ENCODE measurements at places on chromosomes 2 and 18.
A peak's percentile ranks its signal among the peaks of the same experiment; 100 is the strongest.

GRCh38 chr2:46679761-46680160, 200.4 kb downstream of the TMEM247 start:
- no peak for DNase-seq

DNA sequence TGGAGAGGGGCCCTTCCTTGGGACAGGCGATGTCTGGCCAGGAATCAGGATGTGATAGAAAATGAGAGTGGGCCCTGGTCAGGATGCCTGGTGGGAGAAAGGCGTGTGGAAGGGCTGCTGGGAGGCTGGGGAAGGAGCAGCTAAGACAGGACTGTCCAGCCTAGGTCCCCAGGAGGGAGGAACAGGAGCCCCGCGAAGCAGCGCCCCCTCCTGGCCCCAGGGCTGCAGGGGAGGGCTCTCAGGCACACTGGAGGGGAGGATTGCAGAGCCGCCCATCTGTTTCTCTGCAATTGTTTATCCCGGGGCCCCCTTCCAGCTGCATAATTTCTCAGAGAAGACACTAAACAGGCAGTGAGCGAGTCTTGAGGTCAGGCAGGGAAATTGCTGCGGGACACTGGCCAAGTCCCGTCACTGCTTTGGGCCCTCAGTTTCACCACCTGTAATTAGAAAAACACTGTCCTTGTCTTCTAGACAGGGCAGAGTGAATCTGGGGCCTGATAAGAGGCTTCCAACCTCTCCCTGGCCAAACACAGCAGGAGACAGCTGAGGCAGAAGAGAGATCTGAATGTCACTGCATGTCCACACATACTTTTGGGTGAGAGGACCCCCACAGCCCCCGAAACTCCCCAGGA, 3.9 kb upstream of the NPPC start:
- no peak for DNase-seq

GRCh38 chr2:227411320-227411989, 23.7 kb upstream of the SCYGR1 start:
- DNase-seq, result no peak

DNA sequence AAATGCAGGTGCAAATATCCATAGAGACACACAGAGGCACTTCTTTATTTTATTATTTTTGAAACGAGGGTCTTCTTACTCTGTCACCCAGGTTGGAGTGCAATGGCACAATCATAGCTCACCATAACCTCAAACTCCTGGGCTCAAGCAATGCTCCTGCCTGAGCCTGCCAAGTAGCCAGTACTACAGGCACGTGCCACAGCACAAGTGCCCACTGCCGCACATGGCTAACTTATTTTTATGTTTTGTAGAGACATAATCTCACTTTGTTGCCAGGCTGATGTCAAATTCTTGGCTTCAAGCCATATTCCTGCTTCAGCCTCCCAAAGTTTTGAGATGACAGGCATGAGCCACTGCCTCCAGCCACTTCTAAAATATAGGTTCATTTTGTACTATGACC, 537.6 kb downstream of the THSD7B start:
- no peak for DNase-seq

- no peak for DNase-seq
Observed at GRCh38 chr2:186503827-186504606, 18.0 kb downstream of the ZC3H15 start.

DNA sequence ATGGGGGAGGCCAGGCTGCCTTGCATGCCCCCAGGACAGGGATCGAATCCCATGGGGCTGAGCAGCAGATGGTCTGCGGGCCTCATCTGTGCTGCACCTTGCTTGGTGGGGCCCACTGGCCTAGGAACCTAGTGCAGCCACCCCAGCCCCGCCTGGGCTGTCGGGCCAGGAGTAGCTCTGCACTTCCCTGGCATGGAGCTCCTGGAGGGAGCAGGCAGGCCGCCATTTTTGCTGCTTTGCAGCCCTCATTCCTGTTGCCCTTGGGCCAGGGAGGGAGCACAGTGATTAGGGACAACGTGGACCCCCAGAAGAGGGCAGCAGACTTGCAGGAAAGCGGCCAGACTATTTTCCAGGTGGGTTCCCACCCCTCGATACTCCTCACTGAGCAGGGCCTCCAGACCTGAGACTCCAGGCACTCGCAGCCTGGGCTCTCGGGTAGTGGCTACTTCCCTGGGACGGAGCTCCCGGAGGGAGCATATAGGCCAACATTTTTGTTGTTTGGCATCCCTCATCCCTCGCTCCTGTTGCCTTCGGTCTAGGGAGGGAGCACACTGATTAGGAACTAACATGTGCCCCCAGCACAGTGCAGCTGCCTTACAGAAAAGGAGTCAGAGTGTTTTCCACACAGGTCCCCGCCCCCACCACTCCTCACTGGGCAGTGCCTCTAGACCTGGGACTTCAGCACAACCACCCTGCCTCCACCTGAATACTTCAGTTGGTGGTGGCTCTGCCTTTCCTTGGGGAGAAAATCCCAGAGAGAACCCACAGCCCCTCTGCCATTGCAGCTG, 99.5 kb downstream of the MAIP1 start:
- DNase-seq, result no peak

- DNase-seq, result no peak
Observed at GRCh38 chr18:74126684-74127655, 20.7 kb downstream of the FBXO15 start.

DNA sequence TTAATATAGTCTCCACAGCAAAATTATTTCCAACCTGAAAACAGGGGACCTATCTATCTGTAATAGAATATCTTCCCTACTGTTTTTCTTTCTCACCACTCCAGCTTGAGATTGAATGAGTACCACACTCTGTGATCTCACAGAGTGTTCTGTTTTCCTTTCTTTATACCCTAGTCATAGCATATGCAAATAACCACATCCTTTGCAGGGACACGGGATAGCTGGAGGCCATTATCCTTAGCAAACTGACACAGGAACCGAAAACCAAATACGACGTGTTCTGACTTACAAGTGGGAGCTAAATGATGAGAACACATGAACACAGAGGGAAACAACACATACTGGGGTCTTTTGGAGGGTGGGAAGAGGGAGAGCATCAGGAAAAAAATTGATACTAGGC, 224.7 kb downstream of the SLC8A1 start:
- DNase-seq, result no peak

- DNase-seq, result peak; percentile 30
Observed at GRCh38 chr18:12657684-12658425, at the start of gene SPIRE1. SPIRE1 (minus strand) TSS chr18:12658107; CDS start chr18:12657866, 241 bp downstream.

- no peak for DNase-seq
Observed at GRCh38 chr18:70553245-70553935, 264.5 kb downstream of the SOCS6 start.

DNA sequence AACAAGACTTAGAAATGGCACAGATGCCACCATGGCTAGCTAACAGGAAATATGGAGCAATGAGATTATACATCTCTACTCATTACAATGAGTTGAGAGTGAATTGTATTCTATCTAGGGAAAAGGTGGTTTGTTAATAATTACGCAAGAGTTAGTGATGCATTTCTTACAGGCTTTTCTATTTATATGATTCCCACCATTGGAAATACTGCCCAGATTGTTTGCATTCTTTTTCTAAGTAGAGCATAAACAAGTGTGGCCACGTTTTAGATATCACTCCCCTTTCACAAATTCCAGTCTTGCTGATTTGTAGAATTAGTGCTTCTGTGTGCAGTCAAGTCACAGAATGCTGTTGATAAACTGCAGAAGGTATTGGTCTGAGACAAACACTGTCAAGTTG, 56.6 kb downstream of the ZNF804A start:
- DNase-seq, result no peak

GRCh38 chr2:206708286-206708685, 9.9 kb downstream of the DYTN start:
- DNase-seq, result no peak

DNA sequence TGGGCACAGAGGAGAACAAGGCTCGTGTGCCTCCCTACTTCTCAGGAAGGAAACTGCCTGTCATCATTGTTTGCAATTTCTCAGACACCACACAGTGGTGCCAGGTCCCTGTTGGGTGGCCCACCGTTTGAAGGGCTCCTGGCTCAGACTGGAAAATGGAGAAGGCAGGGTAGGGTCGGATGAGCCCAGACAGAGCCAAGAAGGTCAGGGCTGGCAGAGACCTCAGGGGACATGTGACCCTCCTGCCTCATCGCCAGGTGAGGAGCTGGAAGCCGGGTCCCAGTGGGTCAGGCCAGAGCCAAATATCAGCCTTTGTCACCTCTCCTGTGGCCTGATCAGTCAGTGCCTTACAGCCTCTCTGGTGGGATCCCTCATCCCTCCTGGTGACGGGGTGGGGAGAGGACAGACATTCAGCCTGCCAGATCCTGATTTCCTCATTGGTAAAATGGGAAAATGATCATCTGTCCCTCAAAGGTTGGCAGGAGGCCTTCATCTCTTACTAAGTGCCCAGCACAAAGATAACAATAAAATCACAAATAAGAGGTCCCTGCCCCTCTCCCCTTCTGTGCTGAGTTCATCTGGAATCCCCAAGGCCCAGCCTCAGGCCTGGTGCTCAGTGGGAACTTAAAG, 117.6 kb downstream of the CAPN13 start:
- no peak for DNase-seq

- no peak for DNase-seq
Observed at GRCh38 chr2:71070294-71071093, 2.0 kb downstream of the NAGK start.

GRCh38 chr2:205984381-205984780, 101.6 kb downstream of the INO80D start:
- no peak for DNase-seq

- no peak for DNase-seq
Observed at GRCh38 chr2:41000374-41000773, 548.5 kb upstream of the SLC8A1 start.

DNA sequence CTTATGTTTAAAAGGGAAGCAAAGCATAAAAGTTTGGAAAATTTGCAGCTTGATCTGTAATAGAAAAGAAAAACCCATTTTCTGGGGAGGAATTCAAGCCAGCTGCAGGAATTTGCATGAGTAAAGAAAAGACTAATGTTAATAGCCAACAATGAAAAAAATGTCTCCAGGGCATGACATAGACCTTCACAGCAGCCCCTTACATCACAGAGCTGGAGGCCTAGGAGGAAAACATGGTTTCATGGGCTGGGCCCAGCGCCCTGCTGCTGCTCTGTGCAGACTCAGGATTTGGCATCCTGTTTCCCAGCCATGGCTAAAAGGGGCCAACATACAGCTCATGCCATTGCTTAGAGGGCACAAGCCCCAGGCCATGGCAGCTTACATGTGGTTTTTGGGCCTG, 411.6 kb upstream of the MC4R start:
- DNase-seq, result no peak

DNA sequence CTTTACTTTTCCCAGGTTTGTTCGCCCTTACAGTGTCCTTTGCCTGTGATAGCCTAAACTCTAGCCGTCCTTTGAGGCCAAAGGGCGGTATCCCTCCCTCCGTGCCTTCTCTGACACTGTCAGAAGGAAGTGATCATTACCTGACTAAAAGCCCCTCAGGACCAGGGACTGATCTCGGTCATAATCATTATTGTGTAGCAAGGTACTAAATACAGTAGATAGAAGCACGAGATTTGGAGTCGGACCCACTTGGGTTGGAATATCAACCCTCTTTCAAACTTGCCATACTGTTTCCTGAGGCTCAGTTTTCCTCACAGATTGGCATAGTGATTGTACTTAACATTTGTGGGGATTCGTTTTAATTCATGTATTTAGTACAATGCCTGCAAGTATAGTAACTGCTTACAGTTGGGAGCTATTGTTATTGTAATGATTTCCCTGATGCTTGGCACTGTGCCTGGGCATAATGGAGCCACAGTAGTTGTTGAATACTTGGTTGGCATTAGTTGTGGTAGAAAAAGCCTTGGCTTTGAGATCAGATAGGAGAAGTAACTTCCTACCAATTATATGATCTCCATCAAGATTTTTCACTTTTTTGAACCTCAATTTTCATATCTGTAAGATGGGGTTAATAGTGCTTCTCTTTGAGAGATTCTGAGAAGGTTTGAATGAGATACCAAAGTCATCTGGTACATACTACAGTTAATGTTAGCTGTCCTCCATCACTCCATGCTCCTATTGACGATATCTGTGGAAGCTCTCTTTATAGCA, 836 bp downstream of the STK11IP start:
- DNase-seq, result no peak

DNA sequence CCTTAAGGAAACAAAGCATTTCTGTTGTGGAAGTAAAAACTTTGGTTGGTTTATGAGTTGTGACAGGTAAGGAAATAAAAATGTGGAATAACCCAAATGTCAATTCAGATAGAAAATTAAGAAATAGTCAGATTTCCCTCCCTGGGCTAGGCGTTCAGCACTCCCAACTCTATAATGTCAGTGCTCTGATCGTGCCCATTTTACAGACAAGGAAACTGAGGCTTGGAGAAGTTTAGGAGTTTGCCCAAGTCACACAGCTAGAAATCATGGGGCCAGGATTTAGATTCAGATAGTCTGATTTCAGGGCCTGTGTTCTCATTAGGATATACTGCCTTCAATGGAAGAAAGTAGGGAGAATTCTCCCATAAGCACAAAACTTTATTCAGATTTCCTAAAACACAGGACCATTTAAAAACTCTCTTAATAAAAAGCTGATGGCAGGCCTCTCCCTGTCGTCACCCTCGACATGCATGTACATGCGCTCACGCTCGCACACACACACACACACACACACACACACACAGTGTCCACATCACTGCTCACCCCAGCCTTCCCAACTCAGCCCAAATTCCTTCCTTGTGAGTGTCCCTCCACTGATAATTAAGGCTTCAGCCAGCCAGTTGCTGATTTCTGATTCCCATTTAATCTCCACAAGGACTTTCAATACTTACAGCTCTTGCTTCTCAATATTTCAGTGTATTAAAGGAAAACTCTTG, 49.1 kb upstream of the SLC14A2 start:
- no peak for DNase-seq

DNA sequence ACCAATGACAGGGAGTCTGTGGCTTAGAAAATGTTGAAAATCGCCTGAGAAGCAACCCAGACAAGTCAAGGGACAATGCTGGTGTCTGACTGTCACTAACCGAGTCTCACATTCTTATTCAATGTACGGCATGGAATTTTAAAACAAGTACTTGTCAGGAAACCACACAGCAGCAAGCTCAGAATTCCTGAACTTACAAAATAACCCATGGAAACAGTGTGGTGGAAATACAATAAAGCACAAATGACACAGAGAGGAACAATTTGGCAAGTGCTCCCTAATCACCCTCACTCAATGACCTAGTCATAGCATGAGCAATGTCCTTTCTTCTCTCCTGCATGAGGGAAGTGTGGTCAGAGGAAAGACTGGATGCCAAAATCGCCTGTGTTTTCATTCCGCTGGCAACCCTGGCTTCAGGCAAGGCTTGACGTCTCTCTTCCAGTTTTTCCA, 154.0 kb downstream of the SATB2 start:
- no peak for DNase-seq

- no peak for DNase-seq
Observed at GRCh38 chr2:3522961-3523421, 3.7 kb upstream of the ADI1 start.

- DNase-seq, result no peak
Observed at GRCh38 chr18:23852236-23853045, 162.1 kb upstream of the TTC39C start.

GRCh38 chr18:57942493-57942892, 101.5 kb upstream of the NEDD4L start:
- no peak for DNase-seq

DNA sequence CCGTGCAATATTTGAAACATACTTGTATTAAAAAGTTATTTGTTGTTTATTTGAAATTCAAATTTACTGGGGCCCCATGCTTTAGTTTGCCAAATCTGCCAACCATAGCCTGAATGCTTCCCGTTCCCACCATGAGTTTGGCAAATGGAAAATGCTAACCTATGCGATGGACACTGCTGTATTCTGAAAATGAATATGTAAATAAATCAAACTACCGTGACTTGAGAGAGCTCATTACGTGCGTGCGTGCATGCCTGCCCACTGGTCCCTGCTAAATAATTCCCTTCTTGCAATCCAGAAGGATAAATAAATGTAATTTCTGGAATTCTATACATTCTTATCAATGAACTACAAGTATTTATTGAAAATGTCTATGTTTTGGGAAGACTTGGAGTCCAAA, 3.2 kb downstream of the BOD1L2 start:
- DNase-seq, result no peak

All from T-helper 9 cell (primary cell).